ENCODE measurements at places on chromosomes 3 and 15.
A peak's percentile ranks its signal among the peaks of the same experiment; 100 is the strongest.

- no peak for DNase-seq
Observed at GRCh38 chr3:116607205-116607604, 102.4 kb upstream of the TUSC7 start.

DNA sequence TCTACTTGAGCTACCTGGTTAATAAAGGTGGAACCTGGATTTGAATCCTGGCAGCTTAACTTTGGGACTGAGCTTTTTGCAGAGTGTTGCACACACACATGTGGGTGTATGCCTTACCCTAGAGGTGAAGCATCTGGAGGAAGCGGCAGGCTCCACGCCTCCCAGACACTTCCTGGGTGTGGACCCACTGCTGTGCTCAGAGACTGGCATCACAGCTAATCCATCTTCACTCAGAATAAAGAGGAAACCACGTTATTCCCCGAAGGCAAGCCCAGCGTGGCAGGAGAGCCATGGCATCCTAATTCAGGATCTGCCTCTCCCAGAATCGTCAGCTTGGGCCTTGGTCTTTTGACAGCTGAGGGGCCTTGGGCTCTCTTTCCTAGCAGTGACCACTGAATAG lies 25.5 kb downstream of the CCDC13 start:
- no peak for DNase-seq

- no peak for DNase-seq
Observed at GRCh38 chr15:96046620-96047240, 283.8 kb upstream of the NR2F2 start.

GRCh38 chr3:11203961-11204360 lies 49.7 kb downstream of the HRH1 start:
- no peak for DNase-seq

- no peak for DNase-seq
Observed at GRCh38 chr3:95460274-95460673, 1354.1 kb upstream of the EPHA6 start.

- DNase-seq: no peak
Observed at GRCh38 chr3:47380026-47380600, 708 bp upstream of the PTPN23 start.

- DNase-seq: no peak
Observed at GRCh38 chr15:95013381-95013780, 782.0 kb downstream of the MCTP2 start.

GRCh38 chr3:43736558-43737440 lies 46.1 kb downstream of the ABHD5 start:
- DNase-seq: no peak

DNA sequence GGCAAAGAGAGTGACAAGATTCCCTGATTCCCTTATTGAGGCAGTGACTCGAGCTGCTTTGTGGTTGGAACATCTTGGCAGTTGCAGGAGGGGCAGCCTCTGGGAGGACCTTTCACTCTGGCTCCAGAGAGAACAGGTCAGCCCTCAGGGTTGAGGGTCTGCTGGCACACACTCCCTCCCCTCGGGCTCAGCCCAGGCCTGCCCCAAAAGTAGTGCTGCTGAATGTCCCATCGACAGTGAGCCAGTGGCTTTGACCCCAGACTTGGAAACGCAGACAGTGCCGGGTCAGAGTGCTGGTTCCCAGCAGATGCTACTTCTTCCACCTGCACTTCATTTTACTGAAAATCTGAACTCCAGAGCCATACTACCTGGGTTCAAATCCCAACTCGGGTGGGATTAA lies 25.6 kb upstream of the ATP2B2 start:
- DNase-seq: no peak

DNA sequence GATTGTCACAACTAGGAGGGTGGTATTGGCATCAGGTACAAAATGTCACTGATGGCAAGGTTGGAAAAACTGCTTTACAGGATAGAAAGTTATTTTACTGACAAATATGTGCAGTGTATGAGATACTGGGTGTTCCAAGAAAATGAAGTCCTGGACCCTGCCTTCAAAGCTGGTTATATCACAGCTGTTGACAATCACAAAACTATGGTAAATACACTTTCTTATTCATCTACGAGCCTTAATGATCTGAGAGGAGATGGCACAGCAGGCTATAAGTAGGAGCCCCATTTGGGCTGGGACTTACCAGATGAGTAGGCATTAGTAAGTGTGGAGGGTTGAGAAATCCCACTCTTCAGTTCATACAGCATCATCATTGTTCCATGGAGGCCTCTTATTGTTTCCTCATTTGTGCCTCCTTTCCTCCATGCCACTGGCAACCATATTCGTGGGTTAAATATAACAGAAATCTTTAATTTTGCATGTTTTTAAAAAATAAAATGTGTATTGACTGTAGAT lies 66.9 kb downstream of the CMTM8 start:
- DNase-seq: no peak

GRCh38 chr3:131630807-131631206 lies 128.0 kb upstream of the MRPL3 start:
- no peak for DNase-seq

DNA sequence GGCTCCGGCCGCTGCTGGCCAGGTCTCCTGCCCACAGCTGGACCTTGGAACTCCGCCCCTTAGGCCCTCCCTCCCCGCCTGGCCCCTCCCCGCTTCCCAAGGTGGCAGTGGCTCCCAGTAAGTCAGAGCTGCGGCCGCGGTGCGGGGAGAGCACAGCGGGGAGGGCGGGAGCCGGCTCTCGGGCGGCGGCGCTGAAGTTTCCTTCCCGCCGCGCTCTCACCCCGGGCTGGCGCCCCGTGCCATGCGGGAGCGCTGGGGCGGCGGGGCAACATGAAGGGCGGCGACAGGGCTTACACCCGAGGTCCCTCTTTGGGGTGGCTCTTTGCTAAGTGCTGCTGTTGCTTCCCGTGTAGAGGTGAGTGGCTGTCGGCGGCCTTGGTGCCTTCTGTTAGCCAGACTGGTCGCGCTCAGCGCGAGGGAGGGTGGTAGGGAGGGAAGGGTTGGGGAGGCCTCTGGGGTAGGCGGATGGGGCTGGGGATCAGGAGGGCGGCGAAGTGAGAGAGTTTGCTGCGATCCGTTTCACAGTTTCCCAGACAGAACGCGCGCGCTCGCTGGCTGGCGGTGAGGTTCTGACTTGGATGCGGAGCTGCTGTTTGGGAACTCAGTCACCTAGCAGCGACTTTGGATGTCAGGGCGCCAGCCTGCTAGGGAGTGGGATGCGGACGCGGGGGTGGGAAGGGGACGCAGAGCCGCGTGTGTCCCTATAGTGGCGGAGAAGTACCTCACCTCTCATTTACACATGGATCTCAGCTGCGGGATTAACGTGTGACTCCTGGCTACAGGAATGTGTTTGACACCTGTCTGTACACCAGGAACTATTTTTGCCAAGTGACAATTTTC lies 145.5 kb upstream of the UMPS start:
- DNase-seq: peak; percentile 5

DNA sequence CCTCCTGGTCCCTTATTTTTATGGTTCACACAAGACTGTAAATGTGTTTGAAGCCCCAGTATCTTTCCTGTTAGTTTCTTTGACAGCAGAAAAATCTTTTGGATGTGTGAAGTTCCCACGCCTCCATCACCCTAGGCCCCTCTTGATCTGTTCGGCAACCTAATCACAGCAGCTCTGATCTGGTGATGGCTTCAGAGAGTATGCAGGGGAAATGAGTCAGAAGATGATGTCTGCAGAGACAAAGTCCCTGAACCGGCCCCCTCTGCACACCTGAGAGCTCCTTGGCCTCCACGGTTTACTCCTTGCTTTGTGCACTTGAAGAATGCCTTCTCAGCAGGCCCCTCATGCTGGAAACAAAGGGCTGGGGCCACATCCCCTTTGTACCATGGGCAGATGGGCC lies 63.5 kb downstream of the CLDN11 start:
- no peak for DNase-seq

GRCh38 chr3:100209948-100210771 lies 50.6 kb upstream of the TBC1D23 start:
- DNase-seq: no peak

DNA sequence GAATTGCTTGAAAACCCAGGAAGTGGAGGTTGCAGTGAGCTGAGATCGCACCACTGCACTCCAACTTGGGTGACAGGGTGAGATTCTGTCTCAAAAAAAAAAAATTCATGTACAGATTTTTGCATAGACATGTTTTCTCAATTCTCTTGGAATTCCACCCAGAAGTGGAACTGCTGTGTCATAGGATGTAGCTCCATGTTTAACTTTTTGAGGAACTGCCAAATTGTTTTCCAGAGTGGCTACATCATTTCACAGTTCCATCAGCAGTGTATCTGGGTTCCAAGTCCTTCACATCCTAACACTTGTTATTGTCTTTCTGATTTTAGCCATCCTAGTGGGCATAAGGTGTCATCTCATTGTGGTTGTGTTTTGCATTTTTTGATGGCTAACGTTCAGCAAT lies 9.9 kb downstream of the CAPN7 start:
- DNase-seq: no peak

- DNase-seq: no peak
Observed at GRCh38 chr15:55003965-55004873, 192.5 kb downstream of the RSL24D1 start.

GRCh38 chr3:138099417-138099816 lies 16.0 kb downstream of the DZIP1L start:
- DNase-seq: no peak

DNA sequence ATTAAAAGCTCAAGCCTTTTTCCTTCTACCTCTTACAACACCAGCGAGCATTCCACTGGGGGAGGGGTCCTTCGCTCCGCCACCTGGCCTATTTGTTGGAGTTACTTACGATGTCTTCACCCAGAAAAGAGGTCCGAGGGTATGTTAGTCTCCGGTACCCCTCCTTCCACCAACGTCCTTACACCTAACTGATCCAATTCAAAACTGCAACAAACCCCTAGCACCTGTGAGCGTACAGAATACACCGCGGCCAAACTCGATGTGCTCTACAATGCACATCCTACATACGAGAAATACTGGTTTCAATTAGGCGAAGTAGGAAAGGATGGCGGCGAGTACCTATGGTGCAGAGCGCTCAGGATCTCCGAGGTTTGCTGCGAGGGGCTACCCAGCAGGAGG lies 944 bp downstream of the SLITRK3 start:
- no peak for DNase-seq

DNA sequence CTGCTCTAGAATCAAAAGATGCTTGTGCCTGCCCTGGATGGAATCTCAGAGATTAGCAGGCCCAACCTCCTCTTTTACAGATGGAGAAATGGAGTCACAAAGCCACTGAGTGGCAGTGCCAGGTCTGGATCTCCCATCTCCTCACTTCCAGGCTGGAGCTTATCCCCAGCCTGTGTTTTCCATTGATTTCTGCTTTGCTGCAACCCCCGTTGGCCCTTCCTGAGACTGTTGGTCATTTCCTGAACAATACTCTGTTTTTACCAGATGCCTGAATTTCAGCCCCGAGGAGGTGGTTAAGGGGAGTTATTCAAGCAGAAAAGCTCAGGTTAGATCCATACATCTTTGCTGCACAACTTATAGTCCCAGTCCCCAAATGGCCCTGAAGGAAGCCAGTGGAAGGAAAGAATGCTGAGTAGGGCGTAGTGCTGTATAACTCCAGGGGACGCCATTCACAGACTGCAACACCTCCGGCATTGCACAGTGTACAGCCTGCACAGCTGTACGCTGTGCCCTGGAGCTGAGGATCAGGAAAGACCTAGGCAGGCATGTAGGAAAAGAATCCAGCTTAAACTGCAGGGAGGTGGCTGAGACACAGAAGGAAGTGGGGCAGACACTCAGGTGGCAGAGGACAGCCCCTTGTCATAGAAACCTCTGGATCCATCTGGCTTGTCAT lies 77.5 kb downstream of the RPLP1 start:
- DNase-seq: no peak

DNA sequence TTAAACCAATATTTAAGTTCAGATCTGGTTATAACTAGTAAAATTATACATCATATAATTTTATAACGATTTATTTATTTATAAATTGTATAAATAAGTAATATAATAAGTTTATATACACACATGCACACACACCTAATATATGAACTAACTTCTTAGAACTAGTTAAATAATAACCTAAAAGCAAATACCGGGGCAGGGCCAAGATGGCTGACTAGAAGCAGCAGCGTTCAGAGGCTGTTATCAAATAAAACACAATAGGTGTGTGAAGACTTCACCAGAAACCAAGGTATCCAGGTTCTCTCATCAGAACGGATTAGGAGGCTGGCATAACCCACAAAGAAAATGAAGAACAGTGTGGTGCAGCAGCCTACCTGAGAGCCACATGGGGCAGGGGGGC lies 653.6 kb upstream of the CBLB start:
- DNase-seq: no peak

- no peak for DNase-seq
Observed at GRCh38 chr3:112115161-112115739, 17.8 kb downstream of the GCSAM start.

GRCh38 chr3:27079427-27080257 lies 289.5 kb downstream of the NEK10 start:
- no peak for DNase-seq

DNA sequence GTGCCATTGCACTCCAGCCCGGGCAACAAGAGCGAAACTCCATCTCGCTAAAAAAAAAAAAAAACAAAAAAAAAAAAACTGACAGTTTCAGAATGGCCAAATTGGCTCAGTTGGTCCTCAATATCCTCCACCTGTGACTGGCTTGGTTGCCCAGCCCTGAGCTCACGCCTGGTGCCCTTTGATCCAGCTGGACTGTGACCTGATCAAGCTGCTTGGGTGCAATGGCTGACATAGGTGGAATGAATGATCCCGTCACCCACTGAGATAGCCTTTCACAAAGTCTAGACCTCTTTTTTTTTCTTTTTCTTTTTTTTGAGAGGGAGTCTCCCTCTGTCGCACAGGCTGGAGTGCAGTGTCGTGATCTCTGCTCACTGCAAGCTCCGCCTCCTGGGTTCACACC lies 254.6 kb downstream of the FOXP1 start:
- no peak for DNase-seq

DNA sequence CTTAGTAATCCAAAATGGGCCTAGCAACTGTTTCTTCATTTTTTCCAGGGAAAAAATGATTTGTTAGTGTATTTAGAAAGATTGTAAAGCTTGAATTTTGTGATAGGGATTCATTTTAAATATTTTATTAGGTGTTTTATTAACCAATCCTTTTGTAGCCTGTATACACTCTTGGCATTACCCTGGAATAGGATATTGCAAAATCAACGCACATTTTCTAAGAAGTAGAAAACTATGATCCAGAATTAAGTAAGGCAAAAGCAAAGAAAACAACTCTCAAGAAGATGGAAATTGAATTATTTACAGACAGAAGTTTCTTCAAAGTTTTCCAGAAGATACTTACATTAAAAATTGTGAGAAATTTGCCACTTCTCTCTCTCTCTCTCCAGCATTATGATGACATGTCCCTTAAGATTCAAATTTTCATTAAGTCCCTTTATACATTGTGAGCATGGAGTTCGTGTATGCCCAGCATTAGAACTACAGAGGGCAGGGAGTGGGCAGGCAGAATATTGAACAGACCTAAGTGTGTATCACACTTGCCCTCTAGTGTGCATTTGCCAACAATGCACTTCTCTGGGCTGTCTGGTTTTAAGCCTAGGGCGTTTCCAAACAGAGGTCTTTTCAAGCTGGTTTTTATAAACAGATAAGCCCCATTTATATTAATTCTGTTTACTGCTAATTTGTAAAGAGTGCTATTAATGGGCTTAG lies 28.5 kb upstream of the CMSS1 start:
- no peak for DNase-seq
